ENCODE measurements at places on chromosomes 1 and 21.

DNA sequence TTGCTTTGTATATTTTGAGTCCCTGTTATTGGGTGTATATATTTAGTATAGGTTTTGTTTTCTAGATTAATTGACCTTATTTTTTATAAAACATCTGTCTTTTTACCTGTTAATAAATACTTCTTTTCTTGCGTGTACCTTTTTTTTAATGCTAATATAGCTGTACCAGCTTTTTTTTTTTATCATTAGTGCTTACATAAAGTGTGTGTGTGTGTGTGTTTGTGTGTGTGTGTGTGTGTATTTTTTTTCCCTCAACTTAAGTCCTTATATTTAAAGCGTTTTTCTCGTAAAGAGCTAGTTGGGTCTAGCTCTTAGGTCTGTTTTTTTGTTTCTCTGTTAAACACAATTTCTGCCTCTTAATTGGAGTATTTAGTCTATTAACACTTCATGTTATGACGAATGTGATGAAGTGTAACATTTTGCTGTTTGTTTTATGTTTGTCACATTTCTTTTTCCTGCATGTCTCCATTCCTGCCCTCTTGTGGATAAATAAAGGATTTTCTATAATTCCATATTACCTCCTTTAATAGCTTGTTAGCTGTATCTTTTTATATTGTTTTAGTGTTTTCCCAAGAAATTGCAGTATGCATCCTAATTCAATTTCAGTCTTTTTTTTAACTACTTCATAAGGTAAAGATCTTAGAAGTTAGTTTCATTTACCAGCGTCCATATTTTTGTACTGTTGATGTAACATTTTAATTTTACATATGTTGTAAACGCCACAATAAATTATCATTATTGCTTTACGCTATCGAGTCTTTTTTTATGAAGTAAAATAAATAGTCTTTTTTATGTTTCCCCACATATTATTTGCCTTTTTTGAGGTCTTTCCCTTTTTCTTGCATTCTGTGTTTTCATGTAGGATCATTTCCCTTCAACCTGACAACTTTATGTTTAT, 4.3 kb downstream of the PRMT2 start:
- no peak for DNase-seq

- no peak for DNase-seq
Measured at GRCh38 chr1:18645747-18646090, 15.1 kb downstream of the PAX7 start.

DNA sequence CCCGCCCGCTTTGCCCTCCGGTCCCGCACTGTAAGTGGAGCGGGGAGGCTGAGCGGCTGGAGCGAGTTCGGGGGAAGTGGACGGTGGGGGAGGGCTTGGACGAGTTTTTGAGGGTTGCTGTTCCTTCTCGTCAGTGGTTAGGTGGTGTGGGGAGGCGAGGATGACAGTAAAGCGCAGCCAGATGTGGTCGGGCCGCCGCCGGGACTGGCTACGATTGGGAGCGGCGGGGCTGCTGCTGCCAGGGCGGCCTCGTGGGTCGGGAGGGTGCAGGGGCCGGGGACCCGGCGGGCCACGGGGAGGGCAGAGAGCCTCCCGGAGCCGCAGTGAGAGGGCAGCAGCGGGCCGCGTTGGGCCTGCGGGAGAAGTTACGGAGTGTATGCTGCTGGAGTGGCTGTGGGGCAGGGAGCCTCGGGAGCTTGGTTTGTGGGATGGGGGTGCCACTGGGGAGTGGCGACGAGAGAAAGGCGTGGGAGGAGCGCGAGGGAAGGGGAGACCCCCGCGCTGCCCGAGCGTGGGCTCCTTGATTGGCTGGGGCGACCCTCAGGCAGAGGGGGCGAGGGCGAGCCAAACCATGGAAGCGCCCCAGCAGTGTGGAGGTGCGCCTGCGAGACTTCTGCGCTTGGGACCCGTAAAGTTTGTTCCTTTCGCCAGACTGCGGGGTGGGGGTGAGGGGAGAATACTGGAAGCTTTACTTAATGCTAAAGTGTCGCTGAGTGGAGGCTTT, 2.1 kb downstream of the ADGRL2 start:
- DNase-seq: no peak

DNA sequence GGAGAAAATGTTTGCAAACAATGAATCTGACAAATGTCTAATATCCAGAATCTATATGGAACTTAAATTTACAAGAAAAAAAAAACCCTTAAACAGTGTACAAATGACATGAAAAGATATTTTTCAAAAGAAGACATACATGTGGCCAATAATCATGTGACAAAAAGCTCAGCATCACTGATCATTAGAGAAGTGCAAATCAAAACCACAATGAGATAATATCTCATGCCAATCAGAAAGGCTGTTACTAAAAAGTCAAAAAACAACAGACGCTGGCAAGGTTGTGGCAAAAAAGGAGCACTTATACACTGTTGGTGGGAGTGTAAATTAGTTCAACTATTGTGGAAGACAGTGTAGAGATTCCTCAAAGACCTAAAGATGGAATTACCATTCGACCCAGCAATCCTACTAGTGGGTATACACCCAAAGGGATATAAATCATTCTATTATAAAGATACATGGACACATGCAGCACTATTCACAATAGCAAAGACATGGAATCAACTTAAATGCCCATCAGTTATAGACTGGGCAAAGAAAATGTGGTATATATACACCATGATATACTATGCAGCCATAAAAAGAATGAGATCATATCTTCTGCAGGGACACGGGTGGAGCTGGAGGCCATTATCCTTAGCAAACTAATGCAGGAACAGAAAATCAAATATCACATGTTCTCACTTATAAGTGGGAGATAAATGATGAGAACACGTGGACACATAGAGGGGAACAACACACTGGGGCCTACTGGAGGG, 123.2 kb downstream of the PTPRC start:
- DNase-seq: no peak
